ENCODE measurements at places on chromosomes 4 and X.

GRCh38 chr4:33493231-33493630 lies 2751.1 kb downstream of the ARAP2 start:
- no peak for DNase-seq

DNA sequence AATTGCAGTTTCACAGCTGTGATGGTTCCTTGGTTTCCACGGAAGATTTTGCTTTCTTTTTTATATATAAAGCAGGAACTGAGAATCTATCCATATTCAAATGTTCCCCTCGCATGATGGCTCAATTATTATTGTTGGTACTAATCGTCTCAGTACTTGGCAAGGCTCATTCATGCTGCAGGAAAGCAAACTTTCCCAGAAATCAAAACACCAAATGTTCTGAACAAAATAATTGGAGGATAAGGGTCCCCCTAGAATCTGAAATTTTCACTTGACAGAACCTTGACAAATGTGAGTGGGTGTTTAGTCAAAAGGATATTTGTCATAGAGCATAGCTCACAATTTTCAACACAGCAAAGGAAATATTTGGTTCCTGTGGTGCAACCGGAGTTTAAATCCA lies 1598.6 kb upstream of the PCDH7 start:
- DNase-seq: no peak

DNA sequence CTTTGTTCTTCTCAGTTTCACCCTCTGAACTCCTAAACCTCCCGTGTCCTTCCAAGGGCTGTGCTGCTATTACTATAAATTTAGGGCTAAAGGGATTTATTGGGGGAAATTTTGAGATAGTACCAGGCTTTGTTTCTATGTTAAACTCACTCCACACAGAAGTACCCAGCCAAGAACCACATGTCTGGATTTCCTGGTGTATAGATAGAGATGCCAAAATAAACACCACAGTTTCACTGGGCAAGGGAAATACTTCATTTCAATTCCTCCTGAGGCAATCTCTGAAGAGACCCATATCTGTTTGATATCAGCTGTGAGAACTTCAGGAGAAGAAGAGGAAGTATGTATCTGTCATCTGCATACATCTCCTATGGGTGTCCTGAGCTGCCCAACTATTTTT lies 21.7 kb upstream of the CLNK start:
- DNase-seq: no peak

DNA sequence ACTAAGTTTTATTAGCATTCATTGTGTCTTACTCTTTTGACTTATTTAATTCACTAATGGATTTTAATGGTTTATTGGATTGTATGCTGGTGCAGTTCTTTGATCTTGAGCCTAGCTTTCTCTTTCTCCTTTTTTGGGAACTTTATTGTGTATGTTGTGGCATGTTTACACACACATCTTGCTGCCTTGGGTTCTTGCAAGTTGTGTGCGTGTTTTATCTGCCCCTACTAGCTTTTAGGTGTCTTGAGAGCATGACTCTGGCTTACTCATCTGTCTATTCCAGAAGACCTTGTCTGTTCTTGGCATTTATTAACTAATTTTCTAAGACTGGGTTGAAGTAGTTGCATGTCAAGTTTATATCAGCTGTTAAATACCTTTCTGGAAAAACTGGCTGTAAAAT lies 2.7 kb downstream of the TMEM165 start:
- no peak for DNase-seq

DNA sequence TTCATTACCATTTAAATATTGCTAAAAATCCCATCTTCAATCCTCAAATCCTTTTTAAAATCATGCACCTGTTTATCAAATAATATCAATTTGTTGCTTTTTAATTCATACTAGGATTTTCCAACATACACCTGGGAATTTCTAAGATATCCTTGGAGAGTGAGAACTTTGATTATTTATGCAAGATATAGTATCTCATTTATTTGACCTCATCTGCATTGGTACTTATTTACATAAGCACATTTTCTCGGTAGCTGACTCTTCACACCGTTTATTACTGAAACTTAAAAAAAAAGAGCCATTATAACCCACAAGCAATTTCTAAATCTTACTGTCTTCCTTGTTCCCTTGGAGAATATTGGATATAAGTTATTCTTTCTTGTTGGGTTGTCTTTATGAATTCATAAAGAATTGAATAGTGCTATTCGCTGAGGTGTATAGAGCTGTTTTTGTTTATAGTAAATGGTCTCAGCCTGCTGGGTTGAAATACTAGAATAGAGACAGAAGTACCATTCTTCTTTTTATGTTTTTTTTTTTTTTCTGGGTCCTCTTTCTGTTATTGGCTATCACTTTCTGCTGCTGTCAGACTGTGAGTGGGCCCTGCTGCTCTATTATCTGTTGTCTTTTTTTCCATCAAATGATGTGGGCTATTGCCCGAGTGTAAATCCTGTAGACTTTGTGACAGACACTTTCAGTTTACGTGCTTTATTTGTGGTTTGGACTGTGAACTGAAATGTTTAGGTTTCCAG lies 2.9 kb downstream of the UGT8 start:
- DNase-seq: peak; percentile 43

DNA sequence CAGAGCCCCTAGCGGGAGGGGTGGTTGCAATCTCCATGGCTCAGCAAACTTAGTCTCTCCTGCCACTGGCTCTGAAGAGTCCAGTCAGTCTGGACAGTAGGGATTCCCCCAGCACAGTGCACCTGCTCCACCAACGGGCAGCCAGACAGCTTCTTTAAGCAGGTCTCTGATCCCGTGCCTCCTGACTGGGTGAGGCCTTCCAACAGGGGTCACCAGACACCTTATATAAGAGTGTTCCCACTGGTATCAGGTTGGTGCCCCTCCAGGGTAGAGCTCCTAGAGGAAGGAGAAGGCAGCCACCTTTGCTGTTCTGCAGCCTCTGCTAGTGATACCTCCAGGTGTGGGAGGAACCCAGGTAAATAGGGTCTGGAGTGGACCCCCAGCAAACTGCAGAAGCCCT lies 1393.4 kb downstream of the STIM2 start:
- no peak for DNase-seq

DNA sequence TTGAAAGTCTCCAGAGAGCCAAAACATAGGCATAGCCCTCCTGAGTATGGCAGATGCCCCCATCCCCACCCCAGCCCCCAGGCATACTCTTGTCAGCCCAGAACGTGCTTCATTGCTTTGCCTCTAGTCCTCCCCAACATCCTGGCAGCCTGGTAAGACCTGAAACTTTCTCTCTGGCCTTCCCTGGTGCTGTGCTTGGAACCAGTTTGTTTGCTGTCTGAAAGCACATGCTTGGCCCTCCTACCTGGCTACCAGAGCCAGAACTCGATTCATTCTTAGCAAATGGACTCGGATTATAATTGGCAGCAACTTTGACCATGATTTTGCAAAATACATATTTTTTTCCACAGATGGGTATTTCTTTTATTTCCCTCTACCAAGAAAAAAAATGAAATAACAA lies 248.1 kb downstream of the USP46 start:
- no peak for DNase-seq

DNA sequence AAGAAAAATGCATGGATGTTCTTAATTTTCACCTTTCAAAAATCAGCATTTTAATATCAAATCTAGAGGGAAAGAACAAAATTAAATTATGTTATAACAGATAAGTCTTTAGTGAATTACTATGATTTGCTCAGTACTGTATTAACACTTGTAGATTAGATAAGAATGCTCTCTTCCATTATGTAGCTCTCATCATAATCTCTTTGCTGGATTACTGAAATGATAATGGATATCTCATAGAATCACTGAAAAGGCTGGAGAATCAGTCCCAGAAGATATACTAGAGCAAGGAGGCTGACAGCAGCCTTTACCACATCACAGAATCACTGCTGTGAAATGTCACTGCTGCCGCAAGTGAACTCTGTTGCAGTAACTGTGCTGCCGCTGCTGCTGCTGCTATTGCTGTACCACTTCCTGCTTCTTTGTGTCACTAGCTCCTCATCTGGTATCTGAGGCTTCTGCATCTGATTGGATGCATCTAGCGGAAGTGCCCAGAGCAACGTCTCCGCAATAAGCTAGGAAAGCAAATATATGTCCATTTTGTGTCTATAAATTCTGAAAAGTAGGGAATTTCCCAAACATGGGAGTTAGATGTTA lies 738.2 kb downstream of the ADGRL3 start:
- DNase-seq: no peak

GRCh38 chr4:82733636-82734035 lies 65.0 kb downstream of the SCD5 start:
- DNase-seq: no peak

DNA sequence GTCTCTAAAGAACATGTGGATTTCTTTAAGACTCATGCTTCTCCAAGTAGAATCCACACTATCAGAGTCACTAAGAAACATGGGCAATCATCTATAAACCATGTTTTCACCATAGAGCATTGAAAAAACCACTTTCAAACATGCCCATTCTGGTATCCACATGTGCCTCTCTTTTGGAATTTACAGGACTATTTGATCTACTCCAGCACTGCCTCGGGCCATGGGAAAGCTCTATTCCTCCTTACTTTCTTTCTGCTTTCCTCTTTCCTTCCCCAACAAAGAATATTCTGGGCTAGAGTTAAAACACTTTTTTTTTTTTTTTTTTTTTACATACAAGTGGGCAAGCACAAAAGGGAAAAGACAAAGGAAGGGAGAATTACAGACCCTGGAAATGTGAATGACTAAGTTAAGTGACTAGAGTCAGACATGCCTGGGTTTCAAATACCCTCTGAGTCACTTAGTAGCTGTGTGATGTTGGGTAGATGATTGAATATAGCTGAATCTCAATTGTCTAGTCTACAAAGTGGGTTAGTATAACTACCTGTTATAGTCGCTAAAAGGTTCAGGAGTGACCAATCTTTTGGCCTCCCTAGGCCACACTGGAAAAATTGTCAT lies 847.7 kb upstream of the INTU start:
- DNase-seq: no peak

GRCh38 chr4:87624698-87625097 lies 16.4 kb downstream of the DSPP start:
- DNase-seq: no peak

GRCh38 chr4:83582289-83582785 lies 46.4 kb downstream of the GPAT3 start:
- peak; percentile 27 for DNase-seq

DNA sequence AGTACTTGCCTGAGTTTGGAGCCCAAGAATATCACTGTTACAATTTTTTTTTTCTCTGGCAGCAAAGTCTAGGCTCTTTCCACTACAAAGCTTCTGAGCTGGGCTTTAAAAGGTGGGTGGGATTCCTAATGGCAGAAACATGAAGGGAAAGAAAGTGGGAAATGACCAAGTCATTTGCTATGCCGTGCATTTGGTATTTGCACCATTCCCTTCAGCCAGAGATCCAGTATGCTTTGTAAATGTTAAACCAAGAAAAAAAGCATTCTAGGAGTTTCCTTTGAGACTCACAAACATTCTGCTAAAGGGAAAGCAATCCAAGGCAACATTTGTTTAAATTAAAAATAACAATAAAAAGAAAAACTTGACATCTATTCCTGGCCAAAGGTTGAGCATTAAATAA lies 451.2 kb downstream of the RAB28 start:
- no peak for DNase-seq

GRCh38 chr4:48315728-48316630 lies 25.4 kb upstream of the SLAIN2 start:
- peak; percentile 72 for DNase-seq

DNA sequence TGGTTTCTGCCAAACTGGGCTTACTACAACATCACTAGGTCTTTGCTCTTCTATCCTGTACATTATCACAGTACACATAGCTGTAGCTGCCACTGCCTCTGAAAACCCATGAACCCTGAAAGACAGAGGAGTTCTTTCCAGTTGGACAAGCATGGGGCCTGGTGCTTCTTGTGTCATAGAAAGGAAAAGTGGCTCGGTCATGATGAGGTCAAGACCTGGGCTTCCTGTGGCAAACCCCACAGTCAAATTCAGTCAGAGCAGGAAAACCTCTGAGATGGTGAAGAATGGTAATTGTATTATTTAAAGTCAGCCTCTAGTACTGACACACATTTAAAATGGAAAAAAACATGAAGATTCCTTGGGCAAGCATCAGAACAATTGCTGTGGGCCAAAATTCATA lies 133.3 kb upstream of the PRPS2 start:
- DNase-seq: no peak

GRCh38 chr4:74967324-74967723 lies 34.4 kb downstream of the PARM1 start:
- DNase-seq: no peak

DNA sequence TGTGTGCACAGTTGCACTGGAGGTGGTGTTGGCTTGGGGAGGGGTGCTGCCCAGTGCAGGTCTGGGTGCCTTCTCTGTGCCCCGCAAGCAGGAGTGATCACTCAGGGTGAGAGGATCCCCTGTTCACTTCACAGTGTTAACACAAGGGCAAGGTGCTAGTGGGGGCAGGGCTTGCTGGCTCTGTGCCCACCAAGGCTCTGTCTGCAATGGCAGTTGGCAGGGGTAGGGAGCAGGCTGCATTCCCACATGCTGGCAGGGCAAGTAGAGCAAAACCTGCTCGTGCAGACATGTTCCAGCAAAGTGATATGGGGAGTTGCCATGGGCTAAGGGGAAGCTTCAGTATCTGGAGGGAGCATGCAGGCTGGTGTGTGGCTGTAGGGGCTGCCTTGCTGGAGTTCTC lies 428.0 kb downstream of the ZNF674 start:
- no peak for DNase-seq

DNA sequence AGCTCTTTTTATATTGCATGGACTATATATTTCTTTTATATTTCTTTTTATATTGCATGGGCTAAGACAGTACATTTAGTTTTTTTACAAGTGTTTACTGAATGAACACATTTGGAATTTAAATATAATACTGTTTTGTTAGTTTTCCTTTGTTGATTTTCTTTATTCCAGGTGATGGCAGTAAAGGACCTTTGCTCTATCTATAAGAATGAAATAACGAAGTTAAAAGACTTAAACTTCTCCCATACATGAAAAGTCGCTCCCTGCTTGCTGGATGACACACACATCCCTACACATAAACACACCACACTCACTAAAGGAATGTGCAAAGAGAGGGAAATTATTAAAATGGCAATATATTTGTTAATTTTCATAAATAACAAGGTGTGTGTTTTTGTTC lies 102.5 kb upstream of the ANXA10 start:
- no peak for DNase-seq

DNA sequence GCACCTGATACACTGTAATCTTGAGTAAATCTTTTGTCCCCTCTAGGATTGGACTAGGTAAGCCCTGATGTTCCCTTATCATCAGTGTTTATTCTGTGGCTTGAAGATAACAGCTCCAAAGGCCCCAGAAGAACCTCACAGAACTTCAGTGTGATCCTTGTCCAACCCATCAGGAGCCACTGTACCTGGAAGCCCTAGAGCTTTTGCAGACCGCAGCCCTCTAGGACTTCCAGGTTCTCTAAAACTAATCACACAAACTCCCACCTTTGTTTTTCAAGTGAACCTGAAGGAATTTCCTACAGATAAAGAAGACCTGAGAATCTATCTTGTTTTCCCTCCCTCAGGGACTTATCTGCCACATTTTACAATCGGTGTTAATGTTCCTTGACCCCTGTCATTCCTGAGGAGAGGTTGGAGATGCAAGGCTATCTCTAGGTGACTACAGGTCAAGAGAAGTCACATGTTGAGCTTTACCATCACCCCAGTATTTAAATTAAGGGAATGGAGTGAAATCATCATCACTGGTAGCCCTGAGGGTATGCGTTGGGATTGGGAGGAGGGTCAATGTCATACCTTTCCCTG lies 32.9 kb downstream of the LONRF3 start:
- no peak for DNase-seq

GRCh38 chr4:135281230-135281629 lies 1079.6 kb upstream of the PABPC4L start:
- no peak for DNase-seq

All from NCI-H1417 (cell line).